ENCODE measurements at places on chromosomes 1 and 21.

DNA sequence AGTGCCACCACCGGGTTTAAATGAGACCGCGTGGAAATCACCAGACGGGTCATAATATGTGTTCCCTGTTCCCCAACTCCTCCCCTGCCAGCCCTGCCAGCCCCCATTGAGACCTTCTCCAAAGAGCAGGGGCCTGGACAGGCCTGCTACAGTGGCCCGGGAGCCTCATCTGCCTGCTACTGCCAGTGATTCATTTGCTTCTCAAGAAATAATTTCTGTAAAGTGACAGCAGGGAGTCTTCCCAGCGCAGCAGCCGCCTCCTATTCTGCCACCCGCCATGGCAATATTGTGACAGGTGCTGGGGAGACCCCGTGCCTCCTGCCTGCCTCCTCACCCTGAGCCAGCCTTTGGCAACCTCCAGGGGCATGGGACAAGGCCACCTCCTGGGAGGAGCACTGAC lies 8.9 kb downstream of the IFFO2 start:
- no peak for DNase-seq

- no peak for DNase-seq
Measured at GRCh38 chr1:19112891-19113696, 97.0 kb downstream of the UBR4 start.

DNA sequence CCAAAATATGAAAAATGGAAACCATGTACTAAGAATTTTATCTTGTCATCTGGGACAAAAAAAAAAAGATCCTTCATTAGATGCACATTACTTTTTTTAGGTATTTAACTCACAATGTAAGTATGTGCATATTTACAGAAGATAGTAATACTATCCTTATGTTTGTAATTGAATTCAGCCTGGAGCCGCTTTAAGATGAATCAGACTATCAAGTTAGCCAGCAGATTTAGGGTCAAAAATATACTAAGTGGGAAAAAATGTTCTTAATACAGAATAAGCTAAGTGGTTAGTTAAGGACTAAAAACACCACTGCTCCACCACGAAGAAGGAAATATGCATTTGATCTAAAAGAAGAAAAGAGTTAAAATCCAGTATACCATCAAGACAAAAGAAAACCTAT lies 49.1 kb downstream of the DSCAM start:
- DNase-seq = no peak

GRCh38 chr21:34894401-34894800 lies 154.7 kb downstream of the RUNX1 start:
- no peak for DNase-seq

- no peak for DNase-seq
Measured at GRCh38 chr21:23111070-23111600, 2112.9 kb downstream of the NCAM2 start.

- no peak for DNase-seq
Measured at GRCh38 chr1:43760745-43761317, 53.5 kb downstream of the ST3GAL3 start.
